Ureter (tissue), 1 donor: ENCODE measurements at places on chromosomes 4 and X. TPM values are rescaled to one million over a fixed set of nuclear protein-coding genes. Genes with fewer than 3 reads are reported as not detected.

DNA sequence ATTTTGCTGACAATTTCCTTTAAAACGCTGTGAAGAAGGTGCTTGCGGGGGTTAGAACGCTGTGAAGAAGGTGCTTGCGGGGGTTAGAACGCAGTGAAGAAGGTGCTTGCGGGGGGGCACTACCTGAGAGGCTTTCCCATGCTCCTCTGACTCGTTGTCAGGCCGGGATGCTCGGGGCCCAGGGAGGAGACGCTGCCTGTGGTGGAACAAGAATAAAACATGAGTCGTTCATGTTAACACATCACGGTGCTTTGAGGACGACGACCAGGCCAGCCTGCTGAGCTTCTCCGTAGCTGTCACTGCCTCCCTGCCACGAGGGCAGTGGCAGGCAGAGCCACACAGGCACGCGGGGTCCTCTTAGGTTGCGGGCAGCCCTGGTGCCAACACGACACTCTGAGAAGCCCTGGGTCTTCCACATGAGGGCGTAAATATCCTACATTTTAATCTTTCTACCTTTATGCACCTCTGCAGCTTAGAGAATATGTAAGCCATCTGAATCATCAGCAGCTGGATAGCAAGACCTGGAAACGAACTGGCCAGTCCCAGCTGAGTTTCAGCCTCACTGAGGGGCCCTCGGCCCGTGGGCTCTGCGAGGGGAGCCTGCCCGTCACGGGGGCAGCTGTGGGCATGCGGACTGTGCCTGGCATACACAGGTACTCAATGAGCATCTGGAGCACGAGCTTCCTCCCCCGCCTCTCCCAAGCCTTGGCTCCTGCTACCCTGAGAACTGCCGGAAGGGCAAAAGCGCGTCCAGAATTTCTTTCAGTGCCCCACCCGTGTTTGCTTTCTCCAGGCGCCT is 47.0 kb downstream of the FGFRL1 start:
- no peak for DNase-seq

HOPX gene
- 24.1 TPM for total RNA-seq

- DNase-seq = no peak
Measured at GRCh38 chrX:129262912-129263311, 260.4 kb downstream of the SMARCA1 start.

F8A2 gene
- total RNA-seq = not detected

GRCh38 chr4:68110441-68110840 is 19.2 kb downstream of the TMPRSS11F start:
- no peak for DNase-seq
